Stimulated activated CD8-positive, alpha-beta memory T cell treated with anti-CD3 and anti-CD28 coated beads, Interleukin-7, amount 100 ng/mL, for 24 hours (primary cell): ENCODE measurements at places on chromosomes 5 and 9.

- DNase-seq = no peak
Measured at GRCh38 chr5:149794487-149794971, 64.4 kb downstream of the PPARGC1B start.

- DNase-seq = no peak
Measured at GRCh38 chr9:116039312-116039711, 114.3 kb upstream of the PAPPA start.

DNA sequence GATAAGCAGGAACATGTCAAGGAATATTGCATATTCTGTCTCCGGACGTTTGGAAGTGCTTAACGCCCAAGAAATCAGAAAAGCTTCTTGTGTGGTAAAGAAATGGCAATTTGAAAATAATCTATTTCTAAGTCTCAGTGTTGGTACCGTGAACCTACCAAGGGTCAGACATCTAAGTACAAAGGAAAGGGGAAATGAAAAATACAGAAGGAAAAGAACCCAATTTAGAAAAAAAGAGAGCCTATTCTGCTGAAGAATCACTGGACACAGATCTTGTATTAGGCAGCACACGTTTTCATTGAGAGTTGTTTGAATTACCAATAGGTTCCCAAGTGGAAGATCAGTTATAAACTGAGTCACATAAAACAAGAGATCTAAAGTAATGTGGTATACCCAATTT is 46.9 kb upstream of the CEP78 start:
- DNase-seq = no peak

GRCh38 chr5:52964138-52964537 is 25.0 kb upstream of the ITGA2 start:
- no peak for DNase-seq

- DNase-seq = no peak
Measured at GRCh38 chr5:75620184-75620959, 9.1 kb downstream of the ANKDD1B start.

- no peak for DNase-seq
Measured at GRCh38 chr9:4935001-4935672, 49.9 kb upstream of the JAK2 start.
